ENCODE measurements at places on chromosomes 16 and 17. TPM values are rescaled to one million over a fixed set of nuclear protein-coding genes. Genes with fewer than 3 reads are reported as not detected.

KRTAP16-1 gene
- not detected for total RNA-seq

GRCh38 chr16:56610017-56610608 is 1.7 kb downstream of the MT2A start:
- peak overlapping the region; percentile 73 for H3K4me3 ChIP-seq
- DNase-seq, result peak; percentile 66
- H3K4me1 ChIP-seq, result peaks cover 41% of the 10 kb centered on the region
- no peaks in the 10 kb centered on the region for H3K36me3 ChIP-seq

CES1 gene
- total RNA-seq, result 0.37 TPM

DNA sequence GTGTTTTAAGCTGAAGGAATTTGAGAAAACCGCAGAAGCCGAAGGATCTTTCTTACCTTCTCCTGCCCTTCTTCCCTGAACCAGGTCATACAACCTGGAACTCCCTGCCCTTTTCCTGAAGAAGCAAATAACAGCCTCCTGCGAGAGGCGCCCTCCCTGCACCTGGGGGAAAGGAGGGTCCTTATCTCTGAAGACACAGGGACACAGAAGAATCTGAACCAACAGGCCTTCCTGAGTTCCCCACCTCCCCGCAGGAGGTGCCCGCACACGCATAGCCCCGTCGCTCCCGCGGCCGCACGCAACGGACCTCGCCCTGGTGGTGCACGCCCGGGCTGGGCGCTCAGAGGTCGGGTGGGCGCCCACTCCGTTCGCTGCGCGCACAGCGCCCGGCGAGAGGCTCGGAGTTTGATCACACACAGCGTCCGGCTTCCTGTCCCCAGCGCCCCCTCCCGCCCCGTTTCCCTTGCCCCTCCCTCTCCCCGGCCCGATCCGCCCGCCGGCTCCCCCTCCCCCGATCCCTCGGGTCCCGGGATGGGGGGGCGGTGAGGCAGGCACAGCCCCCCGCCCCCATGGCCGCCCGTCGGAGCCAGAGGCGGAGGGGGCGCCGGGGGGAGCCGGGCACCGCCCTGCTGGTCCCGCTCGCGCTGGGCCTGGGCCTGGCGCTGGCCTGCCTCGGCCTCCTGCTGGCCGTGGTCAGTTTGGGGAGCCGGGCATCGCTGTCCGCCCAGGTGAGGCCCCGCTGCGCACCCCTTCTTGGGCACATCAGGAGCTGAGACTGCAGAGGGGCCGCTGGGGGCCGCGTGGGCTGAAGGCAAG is at the start of gene TNFSF12:
Gene TNFSF12 (plus strand): TSS at position 474 of the 816 bp plus-strand sequence. CDS start 96 bp downstream, at position 570.
- peak; percentile 61 for DNase-seq
- H3K27ac ChIP-seq, result peak within 1 kb of the TSS; percentile 92
- peaks cover 53% of the 10 kb centered on the region for H3K4me1 ChIP-seq
- H3K36me3 ChIP-seq, result no peaks in the 10 kb centered on the region
- peak within 1 kb of the TSS; percentile 59 for H3K4me3 ChIP-seq
- H3K27me3 ChIP-seq, result no peaks in the 10 kb centered on the region

- no peaks in the 10 kb centered on the region for H3K36me3 ChIP-seq
- H3K27ac ChIP-seq, result no peak overlapping the region
- H3K27me3 ChIP-seq, result no peaks in the 10 kb centered on the region
- H3K4me3 ChIP-seq, result no peak overlapping the region
- H3K4me1 ChIP-seq, result no peaks in the 10 kb centered on the region
These were observed 122.8 kb downstream of the ZFHX3 start for GRCh38 chr16:72924927-72925630.

Measured in B cell (primary cell).